ENCODE measurements at places on chromosomes 3 and 15.
A peak's percentile ranks its signal among the peaks of the same experiment; 100 is the strongest.

DNA sequence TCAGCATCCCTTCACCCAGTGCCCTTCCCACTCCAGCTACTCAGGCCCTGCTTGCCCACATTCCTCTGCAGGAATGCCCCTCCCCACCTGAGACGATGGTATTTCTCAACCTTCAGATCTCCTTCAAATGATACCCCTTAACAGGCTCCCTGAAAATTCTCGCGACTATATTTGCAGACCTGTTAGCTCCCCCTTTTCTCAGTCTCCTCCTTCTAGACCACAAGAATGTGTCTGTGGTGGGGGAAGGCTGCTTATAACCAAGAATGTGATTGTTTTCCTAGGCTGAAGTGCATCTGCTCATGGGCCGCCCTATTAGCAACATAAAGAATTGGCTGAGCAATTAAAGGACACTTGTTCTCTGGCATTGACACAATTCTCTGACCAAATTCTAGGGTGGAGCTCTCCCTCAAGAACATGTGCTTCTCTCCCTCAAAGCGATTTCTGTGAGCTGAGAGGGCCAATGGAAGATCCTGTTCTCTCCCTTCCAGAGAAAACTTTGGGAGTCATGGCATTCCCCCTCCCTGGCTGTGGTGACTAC lies 19.1 kb upstream of the LIMD1 start:
- no peak for DNase-seq

DNA sequence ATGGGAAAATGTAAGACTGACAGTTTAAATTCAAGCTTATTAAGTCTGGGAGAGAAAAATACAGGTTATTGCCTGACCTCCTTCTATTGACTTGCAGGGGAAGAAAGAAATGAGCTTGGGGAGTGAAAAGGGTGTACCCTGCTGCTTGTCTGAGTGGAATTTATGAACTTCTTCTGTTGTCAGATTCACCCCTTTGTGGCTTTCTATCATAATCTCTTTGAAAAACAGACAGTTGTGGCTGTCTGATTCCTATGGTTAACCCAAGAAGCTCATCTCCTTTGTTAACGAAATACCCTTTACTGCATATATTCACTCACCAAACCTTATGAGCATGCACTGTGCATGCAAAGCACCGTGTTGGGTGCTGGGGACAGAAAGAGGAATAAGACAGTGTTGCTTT lies 22.5 kb downstream of the GPD1L start:
- no peak for DNase-seq

DNA sequence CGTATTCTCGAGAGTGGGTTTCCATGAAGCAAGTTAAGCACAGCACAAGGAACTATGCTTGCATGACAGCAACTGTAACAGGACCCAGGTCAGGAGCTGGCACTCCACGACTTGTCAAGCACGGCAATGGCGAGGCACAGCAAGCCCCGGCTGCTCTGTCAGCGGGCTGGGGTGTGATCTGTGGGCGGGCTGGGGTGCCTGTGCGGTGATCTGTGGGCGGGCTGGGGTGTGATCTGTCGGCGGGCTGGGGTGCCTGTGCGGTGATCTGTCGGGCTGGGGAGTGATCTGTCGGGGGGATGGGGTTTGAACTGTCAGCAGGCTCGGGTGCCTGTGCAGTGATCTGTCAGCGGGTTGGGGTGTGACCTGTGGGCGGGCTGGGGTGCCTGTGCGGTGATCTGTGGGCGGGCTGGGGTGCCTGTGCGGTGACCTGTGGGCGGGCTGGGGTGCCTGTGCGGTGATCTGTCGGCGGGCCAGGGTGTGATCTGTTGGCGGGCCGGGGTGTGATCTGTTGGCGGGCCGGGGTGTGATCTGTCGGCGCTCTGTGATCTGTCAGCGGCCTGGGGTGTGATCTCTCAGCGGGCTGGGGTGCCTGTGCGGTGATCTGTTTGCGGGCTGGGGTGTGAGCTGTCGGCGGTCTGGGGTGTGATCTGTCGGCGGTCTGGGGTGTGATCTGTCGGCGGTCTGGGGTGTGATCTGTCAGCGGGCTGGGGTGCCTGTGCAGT lies 205.7 kb downstream of the XXYLT1 start:
- no peak for DNase-seq

DNA sequence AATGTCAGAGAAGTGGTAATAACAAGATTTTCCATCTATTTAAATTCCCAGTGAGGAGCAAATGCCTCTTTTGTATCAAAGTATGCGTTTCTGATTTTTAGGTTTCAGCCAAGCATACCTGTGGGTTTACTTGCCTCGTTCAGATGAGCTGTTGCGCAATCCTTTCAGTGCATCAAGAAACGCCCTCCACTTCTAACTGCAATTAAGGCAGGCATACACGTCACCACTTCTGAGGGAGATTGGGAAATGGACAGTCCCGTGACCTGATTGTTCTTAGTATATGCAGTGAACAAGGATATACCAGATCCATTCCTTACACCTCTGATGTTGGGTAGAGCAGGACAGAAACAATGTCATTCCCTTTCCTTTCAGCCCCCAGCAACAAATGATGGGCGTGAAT lies 219.0 kb downstream of the ITPR1 start:
- DNase-seq, result no peak

GRCh38 chr3:12773030-12773709 lies 14.1 kb upstream of the TMEM40 start:
- no peak for DNase-seq

- DNase-seq, result no peak
These were observed 23.5 kb downstream of the PFN2 start for GRCh38 chr3:149947231-149947630.

DNA sequence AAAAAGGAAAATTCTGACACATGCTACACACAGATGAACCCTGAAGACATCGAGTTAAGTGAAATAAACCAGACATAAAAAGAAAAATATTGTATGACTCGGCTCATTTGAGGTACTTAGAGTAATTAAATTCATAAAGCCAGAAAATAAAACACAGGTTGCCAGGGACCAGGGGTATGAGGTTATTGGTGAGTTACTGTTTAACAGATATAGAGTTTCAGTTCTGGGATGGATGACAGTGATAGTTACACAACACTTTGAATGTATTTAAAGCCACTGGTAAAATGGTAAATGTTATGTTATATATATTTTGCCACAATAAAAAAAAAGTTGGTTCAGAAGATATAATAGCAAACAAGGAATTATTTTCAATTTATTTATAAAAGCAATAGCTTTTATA lies 436.1 kb upstream of the WNT5A start:
- DNase-seq, result no peak

DNA sequence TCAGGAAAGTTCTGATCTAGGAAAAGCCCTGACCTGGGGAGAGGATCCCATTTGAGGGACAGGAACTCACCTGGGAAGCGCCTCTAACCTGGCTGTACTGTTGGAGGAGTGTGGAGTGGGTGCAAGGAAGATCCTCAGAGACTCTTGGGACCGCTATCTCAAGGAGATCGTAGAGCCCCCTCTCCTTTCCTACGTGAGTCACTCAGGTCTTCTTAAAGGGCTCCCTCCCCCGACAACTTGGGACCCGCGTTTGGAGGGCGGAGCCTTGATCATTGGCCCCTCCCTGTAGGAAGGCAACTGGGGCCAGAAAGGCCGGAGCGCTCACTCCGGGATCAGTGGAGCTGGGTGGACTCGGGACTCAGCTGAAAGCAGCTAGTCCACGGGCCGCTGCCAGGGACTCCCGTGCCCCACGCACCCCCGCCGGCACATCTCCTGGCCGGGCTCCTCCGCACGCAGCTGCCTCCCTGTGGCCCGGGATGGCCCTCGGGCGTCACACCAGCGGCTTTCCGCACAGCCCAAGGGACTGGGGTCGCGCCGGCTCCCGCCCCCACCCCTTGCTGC lies 520 bp downstream of the SLC26A6 start:
- DNase-seq, result no peak

- no peak for DNase-seq
These were observed 72.5 kb downstream of the GTPBP8 start for GRCh38 chr3:113063126-113063894.

DNA sequence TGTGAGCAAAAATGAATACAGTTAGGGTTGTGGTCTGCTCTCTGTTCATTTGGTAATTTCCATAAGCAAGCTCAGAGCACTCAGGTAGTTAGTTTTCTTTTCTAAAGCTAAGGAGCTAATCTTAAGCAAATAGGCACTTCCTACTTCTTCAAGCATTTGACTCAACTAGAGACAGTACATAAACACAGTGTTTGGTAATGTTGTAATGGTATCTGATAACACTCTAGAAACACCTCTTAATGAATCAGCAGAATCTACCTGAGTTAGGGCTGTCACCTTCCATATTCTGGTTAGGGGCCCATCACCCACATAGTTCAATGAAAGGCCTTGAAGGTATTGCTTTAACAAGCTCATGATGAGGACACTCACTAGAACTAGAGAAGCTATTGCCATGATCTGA lies 83.1 kb downstream of the PLCH1 start:
- no peak for DNase-seq

DNA sequence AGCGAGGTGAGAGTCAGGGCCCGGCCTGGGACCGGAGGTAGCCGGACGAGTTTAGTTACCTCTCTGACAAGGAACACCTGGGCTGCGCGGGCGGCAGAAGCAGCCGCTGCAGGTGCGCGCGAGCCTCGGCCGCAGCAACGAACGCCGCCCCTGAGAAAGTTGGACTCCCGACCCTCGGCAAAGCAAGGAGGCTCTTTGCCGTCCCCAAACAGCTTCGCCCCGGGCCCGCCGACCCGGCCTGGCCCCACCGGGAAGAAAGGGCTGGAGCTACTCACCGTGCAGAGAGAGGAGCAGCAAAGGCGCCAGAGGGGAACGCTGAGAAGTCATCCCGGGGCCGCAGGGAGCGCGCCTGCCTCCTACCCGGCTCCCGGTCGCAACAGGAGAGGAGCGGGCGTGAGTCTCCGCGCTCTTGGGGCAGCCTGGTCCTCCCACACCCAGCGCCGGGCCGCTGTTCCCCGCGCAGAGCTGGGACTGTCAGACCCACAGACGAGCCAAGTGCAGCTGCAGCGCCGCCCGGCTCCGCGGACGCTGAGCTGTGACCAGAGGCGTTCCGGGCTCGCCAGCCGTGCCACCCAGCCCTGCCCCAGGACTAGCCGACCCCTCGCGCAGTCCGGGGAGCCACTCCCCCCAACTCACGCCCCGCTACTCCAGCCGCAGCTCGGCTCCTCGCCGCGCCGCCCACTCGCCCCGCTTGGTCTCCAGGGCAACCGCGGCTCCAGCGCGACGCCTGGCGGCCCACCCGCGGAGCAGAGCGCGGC lies at the start of gene IGSF11:
IGSF11 (minus strand) TSS at position 591 of the 758 bp plus-strand sequence; CDS start at position 327, 264 bp downstream.
- peak; percentile 22 for DNase-seq

DNA sequence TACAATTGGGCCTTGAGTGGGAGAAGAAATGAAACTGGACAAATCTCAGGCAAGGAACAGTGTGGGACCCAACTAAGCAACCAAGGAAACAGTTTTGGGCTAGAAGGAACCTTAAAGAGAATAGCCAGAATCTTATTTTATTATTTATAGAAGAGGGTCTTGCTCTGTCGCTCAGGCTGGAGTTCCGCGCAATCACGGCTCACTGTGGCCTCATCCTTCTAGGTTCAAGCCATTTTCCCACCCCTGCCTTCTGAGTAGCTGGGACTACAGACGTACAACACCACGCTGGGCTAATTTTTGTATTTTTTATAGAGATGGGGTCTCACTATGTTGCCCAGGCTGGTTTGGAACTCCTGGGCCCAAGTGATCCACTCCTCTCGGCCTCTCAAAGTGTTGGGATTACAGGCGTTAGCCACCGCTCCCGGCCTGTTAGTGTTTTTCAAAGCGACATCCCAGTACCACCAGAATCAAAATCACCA lies 734 bp upstream of the WDR76 start:
- DNase-seq, result no peak

GRCh38 chr3:126704494-126705214 lies 614 bp downstream of the CHCHD6 start:
- no peak for DNase-seq

GRCh38 chr3:154716170-154716569 lies 286.2 kb upstream of the GPR149 start:
- no peak for DNase-seq

- DNase-seq, result no peak
These were observed 822 bp downstream of the ST8SIA2 start for GRCh38 chr15:92394309-92395097.

DNA sequence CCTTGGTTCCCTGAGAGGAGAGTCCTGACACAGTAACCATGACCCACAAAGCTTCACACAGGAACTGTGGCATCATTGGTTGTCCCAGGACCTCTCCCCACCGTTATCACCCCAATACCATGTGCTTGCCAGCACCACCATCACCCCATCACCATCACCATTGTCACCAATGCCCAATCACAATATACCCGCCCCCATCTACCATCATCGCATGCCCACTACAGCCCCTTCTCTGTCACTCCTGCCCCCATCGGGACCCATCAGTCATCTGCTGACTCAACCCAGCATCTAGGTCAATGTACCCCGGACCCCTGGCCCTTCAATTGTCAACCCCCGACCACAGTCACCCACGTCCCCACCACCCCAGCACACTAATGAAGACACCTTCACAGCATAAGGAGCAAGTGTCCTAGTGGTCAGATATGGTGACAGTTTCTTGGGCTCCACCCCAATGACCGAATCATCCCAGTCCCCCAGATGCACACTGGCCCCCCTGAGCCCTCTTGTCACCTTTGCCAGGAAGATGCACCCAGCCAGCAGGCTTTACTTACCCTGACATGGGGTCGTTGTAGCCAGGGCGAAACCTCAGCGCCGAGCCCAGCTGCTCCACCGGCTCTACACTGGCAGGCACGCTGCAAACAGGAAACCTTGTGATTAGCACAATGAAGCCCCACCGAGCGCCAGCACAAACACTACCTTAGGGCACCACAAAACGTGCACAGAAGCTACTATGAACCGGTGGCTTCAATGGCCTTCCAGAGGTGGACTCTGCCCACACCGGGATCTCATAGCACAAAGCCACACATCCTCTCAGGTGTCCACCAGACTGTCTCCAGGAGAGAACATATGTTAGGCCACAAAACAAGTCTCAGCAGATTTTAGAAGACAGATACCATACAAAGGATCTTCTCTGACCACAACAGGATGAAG lies 25.1 kb downstream of the SHISA5 start:
- no peak for DNase-seq

DNA sequence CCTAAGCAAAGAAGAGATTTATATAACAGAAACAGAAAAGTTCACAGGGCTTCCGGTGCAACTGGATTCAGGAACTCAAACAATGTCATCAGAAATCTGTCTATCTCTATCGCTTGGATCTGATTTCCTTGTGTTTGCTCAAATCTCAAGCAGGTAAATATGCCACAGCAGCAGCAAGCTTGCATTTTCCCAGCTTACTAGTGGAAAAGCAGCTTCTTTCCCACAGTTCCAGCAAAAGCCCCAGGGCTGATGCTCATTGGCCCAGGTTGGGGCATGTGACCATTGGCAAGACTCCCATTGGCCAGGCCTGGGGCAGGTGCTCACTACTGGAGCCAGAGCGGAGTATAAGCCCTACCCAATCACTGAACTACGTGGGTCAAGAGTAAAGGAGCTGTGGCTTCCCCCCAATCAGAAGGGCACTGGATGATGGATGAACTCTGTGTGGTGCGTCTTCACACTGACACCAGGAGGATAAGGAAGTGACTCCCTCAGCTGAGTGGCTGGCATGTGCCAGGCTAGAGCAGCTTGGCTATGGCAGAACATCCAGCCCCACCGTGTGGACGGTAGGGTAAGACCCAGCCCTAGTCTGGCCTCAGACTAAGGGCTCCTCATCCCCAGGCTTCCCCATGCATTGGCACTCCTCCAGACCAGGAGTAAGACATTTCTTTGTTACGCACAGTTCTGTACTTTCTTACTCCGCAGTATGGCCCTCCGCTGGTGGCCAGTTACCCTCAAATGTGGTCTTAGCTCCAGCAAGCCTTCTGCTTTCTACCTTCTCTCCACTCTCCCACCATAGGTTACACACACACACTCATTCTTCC lies 13.1 kb upstream of the VIPR1 start:
- DNase-seq, result no peak

Measured in NCI-H1417 treated with DMSO at 0.1 percent for 48 hours (cell line).